ENCODE measurements at places on chromosomes 2 and 18.
A peak's percentile ranks its signal among the peaks of the same experiment; 100 is the strongest.

DNA sequence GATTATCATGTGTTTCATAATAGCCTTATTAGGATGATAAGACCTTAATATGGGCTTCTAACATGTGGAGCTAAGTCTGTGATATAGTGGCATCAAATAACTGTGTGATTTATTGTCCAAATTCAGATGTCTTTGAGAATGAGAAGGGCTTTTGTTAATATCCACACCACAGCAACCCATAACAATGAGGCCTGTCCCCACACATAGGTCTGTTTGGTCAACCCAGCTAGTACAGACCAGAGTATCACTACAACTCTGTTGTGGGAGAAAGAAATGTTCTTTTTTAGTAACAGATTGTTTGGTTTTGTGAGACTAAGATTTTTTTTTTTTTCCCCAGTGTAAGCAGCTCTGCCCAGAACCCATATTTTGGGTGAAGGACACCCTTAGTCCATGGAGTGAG lies 439.2 kb downstream of the PIK3C3 start:
- DNase-seq = no peak

GRCh38 chr2:62287899-62288880 lies 92.3 kb downstream of the B3GNT2 start:
- DNase-seq = peak; percentile 39

DNA sequence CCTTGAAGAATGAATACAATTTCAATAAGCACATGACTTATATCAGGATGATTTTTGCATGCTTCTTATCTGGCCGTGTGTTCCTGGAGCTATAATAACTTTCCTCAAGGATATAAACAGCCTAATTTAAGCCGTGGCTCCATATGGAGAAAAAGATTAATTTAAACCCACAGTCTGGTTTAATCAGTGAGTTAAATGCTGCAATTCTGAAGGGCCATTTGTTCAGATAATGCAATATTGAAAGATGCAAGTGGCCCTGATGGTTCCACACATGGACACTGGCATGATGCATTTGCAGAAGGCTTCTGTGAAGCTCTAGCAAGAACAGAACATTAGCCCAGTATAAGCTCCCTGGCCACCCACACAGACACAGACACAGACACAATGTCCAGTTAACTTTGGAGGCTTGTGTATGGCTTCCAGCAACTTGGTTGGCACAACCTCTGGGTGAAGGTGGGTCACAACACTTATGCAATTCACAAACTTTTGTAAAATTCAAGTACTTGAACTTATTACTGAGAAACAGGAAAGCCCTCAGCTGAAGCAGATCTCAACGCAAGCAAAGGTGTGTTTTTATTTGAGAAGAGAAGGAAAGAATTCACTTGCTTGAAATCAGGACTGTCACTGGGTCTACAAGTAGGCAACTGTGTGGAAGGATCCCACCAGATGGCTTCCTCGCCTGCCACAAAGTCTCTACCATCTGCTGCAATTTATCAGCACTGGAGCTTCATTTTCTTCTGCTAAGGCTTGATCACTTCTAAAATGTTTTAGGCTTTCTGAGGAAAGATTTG lies 63.3 kb downstream of the MDH1 start:
- DNase-seq = no peak

- no peak for DNase-seq
Observed at GRCh38 chr18:53458268-53458667, 766.2 kb downstream of the MBD2 start.

DNA sequence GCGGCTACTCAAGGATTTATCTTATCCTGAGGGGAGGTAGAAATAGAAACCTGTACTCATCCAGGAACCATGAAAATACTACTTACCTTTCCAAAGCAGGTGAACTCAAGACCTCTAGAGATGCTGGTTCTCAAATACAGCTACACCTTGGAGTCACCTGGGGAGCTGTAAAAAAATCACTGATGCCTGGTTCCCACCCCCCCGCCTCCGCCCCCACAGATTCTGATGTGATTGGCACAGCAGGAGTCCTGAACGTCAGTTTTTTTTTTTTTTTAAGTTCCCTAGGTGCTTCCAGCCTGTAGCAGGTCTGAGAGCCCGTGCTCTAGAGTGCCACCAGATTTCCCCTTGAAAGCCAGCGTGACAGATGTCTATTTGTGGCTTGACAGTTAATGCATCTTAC lies 113.6 kb downstream of the MRO start:
- DNase-seq = no peak

DNA sequence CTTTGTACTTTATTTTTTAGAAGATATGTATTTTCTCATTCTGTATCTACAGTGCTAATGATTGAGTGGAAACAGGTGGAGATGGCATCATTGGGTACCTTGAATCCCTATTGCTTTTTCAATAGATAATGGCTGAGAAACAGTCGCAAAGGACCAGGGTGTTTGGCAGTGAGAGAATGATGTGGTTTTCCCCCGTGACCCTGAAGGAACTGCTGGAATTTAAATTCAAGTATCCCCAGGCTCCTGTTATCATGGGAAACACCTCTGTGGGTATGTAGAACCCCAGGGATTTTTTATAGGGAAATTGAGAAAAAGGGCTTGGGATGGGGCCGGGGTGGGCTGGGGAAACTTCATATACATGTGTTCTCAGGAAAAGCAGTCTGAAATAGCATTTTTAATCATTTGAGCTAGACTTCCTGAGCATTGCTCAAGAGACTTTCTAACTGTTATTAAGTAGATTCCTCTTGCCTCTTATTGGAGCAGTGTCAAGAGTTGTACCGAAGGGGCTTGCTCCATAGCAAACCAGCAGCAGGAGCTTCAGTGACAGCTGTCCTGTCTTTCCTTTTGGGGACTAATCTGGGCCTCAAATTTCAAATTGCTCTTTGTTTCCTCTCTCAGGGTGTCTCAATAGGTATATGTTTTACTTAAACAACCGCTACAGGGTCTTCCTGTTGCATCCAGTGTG lies 18.9 kb downstream of the AOX1 start:
- DNase-seq = no peak

DNA sequence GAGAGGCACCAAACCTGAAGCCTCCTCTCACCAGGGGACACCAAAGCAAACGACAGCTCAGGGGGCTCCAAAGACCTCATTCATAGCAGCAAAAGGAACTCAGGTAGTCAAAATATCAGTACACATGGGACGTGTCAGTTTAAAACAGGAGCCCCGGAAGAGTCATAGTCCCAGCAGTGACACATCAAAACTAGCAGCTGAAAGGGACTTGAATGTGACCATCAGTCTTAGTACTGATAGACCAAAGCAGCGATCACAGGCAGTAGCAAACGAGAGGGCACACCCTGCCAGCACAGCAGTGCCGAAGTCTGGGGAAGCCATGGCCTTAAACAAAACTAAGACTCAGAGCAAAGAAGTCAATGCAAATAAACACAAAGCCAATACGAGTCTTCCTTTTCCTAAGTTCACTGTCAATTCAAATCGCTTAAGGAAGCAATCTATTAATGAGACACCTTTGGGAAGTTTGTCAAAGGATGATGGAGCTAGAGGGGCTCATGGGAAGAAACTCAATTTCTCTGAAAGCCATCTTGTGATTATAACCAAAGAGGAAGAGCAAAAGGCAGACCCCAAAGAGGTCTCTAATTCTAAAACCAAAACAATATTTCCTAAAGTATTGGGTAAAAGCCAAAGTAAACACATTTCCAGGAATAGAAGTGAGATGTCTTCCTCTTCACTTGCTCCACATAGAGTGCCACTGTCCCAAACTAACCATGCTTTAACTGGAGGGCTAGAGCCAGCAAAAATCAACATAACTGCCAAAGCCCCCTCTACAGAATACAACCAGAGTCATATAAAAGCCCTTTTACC lies 1.2 kb downstream of the GALNT5 start:
- DNase-seq = no peak

DNA sequence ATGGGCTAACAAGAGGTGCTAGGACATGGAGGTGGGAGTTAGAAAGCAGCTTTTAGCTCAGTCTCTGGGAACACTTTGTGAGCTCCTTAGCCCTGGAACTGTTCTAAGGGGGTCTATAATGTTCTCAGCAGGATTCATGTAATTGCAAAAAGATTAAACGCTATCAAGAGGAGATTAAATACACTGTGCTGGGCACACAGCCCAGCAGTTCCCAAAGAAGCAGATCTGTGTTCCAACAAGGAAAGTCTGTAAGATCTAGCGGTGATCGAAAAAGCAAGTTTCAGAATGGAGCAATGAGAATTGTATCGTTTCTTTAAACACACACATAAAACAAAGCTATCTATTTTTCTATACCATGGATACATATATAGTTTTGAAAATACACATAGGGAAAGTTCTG lies 2.4 kb upstream of the ARID5A start:
- DNase-seq = no peak

DNA sequence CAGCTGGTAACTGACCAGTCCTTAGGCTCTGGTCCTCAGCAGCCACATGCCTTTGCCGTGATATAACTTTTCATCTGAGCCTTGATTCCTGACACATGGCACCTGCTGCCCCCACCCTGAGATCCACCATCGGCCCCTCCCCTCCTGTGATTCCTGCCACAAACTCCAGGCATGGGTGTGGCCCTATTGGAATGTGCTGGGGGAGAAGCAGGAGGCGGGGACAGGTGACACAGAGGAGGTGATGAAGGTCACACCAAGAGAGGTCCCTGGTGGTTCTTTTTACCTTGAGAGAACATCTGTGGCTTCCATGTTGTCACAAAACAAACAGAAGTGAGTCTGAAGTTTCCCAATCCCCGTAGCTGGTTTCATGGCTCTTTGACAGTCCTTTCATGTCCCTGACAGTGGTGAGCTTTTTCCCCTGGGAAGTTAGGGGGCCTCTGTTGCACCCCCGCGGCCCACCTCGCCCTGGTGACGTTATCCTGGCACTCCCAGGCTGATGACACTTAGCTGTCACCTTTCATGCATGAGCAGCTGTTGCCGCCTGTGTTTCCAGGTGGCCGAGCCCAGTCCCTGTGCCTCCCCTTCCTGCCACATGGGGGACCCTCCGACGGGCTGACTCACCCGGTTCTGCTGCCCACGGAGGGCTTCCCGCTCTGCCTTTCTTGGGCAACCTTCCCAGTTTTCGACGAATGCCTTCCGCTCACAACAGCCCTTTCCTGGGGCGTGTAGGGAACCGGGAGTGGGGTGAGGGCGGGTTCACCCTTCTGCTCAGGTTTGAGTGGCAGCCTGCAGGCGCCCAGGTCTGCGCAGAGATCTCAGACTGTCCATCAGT lies 66.3 kb upstream of the GLI2 start:
- DNase-seq = no peak

GRCh38 chr2:205390866-205391265 lies 291.4 kb upstream of the NRP2 start:
- DNase-seq = no peak

GRCh38 chr2:184006998-184007397 lies 591.3 kb upstream of the ZNF804A start:
- DNase-seq = no peak

- no peak for DNase-seq
Observed at GRCh38 chr2:65320042-65320725, 92.6 kb downstream of the ACTR2 start.

- DNase-seq = no peak
Observed at GRCh38 chr2:210961249-210961648, 404.9 kb downstream of the CPS1 start.

DNA sequence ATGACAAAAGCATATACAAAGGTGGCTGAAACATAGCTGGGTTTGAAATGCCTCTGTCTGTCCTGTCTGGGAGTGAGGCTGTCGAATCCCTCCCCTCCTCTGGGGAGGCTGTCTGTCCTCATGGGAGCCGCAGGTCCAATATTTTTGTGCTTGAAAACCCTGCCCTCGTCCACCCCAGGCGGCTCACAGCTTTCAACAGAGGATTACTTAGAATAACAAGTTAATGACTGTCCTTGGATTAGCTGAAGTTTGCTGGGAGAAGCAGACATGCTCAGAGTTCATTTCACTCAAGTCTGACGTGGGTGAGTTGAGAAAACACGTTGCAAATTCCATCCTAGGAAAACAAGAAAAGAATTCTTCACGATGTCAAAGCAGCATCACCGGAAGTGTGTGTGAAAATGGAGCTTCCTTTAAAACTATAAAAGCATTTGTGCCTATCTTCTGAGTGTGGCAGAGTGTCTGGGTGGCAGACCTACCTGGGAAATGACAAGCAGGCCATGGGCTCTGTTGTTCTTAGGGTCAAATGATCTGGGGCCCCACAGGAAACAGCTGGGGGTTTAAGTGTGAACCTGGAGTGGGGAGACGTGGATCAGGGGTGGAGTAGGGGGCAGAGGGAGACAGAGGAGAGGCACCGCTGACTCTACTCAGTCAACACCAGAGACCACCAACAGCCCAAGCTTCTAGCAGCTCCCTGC lies 77.1 kb downstream of the DDX1 start:
- DNase-seq = no peak

DNA sequence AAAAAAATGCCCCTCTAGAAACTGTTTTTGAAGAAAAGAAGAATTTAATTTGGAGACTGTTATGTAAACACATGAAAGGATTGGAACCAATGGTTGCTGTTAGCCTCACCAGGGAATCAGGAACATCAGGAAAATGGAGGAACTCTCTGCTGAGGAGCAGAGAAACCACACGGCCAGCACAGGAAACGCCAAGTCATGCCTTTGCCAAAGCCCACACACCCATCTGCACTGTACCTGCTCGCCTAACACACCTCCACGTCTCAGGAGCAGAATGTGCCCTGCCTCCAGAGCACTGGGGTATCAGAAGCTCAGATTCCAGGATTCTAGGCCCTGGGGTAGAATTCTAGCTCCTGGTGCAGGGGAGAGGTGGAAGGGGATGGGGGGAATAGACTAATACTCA lies 9.8 kb upstream of the SCYGR1 start:
- DNase-seq = no peak

DNA sequence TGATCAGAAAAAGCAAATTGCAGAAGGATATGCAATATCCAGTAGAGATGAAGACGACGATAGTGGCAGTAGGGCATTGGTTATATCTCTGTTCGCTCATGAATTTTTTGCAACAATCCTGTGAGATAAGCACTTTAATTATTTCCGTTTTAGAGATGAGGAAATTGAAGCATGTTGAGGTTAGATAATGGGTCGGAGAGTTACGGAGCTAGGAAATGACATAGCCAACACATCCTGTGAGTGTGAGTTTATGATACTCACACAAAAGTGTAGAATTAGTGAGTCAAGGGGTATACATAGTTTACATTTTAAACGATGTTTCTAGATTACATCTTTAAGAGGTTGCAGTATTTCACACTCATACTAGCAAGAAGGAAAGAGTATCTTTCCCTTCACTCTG lies 123.1 kb upstream of the ARL4C start:
- DNase-seq = no peak
